ENCODE measurements at places on chromosomes 2 and 18.
A peak's percentile ranks its signal among the peaks of the same experiment; 100 is the strongest.

GRCh38 chr2:66733364-66733999 is 298.6 kb downstream of the MEIS1 start:
- ATAC-seq, result no peak

GRCh38 chr2:109143214-109144187 is 14.5 kb downstream of the SH3RF3 start:
- ATAC-seq, result no peak

- no peak for ATAC-seq
These were observed 138.9 kb downstream of the TNS1 start for GRCh38 chr2:217863883-217864282.

DNA sequence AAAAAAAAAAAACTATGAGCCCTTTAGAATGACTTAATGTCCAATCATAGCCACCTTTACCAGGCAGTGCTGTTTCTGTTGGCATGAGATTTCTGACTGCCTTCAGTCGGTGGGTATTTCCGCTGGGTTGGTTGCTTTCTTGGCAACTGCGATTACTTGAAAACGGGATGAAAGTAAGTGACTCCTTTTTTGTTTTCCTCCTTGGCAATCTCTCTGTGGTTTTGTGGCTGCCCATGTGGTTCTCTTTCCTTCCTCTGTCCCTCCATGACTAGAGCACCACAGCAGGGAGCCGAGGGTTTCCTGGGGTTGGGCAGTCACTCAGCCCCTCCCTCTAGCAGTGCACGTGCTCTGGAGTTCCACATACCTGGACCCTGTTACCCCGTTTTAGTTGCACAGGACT is 112.1 kb downstream of the KLHL29 start:
- no peak for ATAC-seq

- ATAC-seq, result no peak
These were observed 41.5 kb downstream of the YPEL5 start for GRCh38 chr2:30188292-30188691.

- peak; percentile 80 for ATAC-seq
These were observed 25.0 kb downstream of the SPEG start for GRCh38 chr2:219459460-219460311.

All from SK-N-SH treated with all-trans-retinoic acid at 6 μM for 48 hours (cell line).